T-helper 17 cell (primary cell): ENCODE measurements at places on chromosomes 7 and 10.

- DNase-seq, result no peak
Measured at GRCh38 chr7:29330136-29330535, 135.6 kb downstream of the CHN2 start.

DNA sequence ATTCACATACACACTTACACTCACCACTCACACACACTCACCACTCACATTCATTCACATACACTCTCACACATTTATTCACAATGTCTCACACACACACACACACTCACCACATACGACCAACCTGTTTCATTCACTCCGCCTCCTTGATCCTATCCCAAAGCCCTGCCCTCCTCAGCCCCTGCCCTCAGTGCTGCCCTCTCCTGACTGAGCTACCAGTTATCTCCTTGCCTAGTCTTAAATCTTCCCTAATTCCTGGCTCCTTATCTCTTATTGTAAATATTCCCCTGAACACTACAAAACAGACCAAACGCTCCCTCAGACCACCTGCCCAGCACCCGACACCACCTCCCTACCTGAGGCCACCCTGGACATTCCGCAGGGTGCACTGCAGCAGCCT lies 26.1 kb upstream of the C10orf120 start:
- DNase-seq, result no peak

DNA sequence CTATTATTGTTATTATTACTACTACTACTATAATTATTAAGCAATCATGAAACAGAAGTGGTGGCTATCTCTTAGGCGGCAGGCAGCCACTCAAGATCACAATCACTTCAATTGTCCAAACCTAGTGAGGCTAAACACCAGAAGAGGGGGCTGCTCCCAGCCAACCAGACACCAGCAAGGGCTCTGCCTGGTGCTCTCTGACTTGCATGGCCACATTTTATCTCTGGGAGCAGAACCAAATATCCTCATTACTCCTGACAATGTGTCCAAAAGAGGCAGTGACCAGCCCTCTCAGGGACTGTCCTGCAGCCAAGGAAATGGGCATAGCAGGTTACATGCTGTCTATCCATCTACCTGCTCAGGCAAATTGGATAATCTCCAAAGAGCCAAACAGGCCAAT lies 187.4 kb upstream of the PDE1C start:
- DNase-seq, result no peak

GRCh38 chr10:95303950-95304349 lies 13.1 kb upstream of the PDLIM1 start:
- DNase-seq, result no peak

DNA sequence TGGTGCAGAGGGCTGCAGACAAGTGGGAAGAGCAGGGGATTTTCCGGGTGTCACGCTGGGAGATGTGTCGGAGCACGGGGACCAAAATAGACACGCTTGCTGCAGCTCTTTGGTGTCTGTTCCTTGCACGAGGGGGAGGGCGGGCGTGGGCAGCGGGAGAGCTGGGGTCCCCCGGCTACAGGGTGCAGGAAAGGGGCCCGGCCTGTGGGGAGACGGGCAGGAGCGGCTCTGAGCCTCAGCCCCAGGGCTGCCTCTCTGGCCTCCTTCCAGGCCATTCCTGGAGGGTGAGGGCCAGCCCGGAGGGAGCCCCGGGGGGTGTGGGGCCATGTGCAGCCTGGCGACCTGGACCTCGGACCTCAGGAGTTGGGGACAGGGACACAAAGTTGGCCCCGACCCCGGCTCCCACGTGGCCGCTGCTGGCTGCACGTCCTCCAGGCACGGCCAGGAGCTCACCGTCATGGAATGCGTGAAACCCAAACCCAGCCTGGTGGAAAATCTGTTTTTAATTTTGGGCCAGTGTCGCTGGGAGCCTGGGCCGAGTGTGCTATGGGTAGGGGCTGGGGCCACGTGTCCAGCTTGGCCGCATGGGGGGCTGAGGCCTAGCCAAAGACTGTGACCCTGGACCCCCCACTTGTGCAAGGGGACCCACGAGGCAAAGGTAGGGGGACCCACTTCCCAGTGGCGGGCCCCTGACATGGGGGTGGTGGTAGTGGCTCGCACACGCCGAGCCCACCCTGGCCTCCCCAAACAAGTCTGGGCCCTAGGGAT lies 6.6 kb downstream of the TTYH3 start:
- DNase-seq, result no peak

DNA sequence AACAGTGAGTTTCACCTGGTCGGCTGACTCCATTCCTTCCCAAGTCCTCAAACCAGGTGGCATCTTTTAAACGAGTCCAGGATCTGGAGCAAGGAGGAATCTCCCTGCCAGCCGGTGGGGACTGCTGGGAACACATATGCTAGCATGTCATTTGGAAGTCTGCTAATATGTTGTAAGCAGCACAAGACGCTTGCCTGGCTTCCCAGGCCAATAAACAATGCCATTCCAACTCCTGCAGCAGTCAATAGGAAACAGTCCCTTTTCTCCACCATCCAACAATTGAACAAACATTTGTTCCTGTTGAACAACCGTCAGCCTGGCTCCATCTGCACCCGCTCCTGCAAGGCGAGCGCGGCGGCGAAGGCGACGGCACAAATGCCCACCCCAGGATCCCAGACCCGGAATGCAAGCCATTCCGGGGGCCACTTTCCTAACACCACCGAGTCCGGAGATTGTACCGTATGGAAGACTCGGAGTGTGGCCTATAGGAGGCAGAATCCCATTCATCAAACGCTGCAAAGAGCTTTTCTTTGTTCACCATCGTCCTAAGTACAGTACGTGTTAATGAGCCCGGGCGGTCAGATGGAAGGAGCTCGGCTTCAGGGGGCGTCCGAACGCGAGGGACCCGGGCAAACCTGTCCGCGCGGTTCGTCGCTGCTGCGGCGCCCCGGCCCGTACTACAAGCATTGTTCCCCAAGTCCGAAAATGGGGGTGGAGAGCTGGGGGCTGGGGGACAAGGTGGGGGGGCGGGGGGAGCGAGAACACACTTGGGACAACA lies 1.6 kb downstream of the FAM53B start:
- DNase-seq, result no peak

DNA sequence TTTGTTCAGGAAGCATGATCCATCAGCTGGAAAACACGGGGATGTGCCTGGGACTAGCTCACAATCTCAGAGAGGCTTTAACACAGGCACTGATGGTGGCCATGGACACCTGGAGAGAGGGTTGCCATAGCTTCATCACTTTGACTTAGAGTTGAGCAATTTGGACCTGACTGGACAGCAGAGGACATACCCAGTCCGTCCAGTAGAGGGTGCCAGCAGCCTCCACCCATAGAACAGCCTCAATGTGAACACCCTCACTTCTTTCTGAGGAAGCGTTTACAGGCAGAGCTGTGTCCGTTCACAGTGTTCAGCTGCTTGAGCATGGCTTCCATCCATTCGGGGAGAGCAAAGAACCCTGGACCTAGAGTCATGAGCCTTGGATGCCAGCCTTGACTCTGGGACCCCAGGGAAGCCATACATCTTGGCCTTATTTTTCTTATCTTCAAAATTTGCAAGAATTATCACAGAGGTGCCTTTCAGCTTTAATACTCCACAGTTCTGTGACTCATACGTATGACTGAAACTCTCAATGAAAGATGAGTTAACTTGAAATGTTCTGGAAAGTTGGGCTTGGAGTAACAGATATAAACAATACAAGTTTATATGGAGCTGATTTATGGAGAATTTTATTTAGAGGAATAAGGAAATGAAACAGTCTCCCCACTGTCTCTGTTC lies 302.9 kb upstream of the PODXL start:
- DNase-seq, result peak; percentile 9

- no peak for DNase-seq
Measured at GRCh38 chr10:100506596-100507356, 12.9 kb downstream of the SEC31B start.

- DNase-seq, result no peak
Measured at GRCh38 chr7:155405399-155406318, 52.3 kb upstream of the EN2 start.

GRCh38 chr7:144668503-144668902 lies 167.3 kb downstream of the TPK1 start:
- no peak for DNase-seq

- no peak for DNase-seq
Measured at GRCh38 chr10:119095640-119096039, 8.3 kb upstream of the DENND10 start.

GRCh38 chr7:77416621-77417371 lies 647 bp upstream of the GSAP start:
- DNase-seq, result no peak

GRCh38 chr10:17479822-17480221 lies 25.4 kb upstream of the ST8SIA6 start:
- DNase-seq, result no peak

DNA sequence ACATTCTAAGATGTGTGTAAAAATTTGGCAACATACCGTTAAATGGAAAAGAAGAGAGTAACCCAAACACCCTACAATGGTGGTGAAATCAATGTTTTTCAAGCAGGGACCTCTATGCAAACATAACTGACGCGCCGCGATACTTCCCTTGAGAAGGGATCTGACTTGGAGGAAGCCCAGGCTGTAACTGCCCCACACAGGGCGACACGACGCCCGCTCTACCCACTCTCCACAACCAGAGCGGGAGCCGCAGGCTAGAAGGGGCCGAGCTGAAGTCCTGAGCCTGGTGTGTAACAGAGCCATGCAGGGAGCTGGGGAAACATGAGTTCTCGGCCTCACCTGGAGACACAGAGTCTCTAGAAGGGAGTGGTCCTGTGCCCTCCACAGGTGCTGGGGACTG lies 120.2 kb downstream of the FAM53B start:
- DNase-seq, result no peak

DNA sequence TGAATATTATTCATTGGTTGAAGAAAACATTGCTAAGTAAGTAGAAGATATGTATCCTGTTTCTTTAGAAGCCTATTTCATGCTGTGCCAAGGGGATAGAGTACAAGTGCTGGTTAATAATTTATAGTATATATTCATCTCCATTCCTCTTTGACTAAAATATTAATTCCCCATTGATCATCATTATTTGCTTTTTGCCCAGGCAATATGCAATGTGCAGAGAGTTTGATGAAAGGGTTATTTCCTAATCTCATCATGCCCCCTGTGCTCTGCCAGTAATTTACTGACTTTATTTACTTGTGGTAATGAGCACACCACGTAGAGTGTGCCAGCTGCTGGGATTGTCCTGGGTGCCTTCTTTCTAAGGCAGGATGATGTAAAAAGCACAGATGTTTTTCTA lies 180.9 kb downstream of the REEP3 start:
- no peak for DNase-seq

- no peak for DNase-seq
Measured at GRCh38 chr10:60224066-60224705, 165.5 kb downstream of the ANK3 start.

- no peak for DNase-seq
Measured at GRCh38 chr10:98444314-98445006, 2.3 kb downstream of the HPS1 start.

DNA sequence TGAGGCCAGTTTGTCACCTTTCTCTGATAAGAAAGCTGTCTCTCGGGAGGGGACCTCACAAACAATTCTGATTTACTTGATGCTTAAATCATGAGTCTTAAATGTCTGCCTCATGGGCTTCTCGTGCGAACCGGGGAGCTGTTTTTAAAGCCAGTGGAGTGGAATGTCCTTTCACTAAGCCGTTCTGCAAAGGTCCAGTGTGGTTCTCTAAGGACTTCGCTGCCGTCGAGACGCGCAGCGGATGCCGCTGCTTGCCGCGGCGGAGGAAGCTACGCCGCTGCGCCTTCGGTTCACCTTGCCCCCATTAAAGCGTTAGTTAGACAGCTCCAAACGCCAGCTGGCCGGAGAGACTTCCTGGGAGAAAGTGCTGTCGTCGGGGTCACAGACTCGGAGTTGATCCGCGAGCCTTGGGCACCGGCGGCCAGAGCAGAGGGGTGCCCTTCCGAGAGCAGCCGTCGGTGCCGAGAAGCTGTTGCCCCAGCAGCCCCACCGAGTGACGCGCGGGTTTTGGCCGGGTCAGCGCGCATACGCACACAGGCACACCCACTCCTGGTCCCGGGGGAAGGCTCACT lies 1.3 kb upstream of the HMX3 start:
- no peak for DNase-seq

DNA sequence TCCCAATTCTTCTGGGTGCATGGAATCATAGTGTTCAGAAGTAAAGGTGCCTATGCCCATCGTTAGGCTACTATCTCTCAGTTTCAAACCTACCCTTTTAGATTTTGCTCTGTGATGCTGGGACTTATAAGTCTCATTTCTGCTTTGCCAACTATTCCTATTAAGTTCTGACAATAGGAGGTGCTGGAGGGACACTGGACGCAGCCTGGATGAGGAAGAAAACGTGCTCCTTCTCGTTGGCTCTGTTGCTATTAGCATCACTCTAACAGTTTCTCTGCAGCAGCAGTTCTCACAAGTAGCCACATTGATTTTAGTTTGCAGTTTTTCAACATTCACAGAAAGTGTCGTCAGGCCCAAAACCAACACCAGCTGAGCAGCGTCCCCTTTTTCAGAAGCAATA lies 72.4 kb downstream of the ABCC2 start:
- no peak for DNase-seq

DNA sequence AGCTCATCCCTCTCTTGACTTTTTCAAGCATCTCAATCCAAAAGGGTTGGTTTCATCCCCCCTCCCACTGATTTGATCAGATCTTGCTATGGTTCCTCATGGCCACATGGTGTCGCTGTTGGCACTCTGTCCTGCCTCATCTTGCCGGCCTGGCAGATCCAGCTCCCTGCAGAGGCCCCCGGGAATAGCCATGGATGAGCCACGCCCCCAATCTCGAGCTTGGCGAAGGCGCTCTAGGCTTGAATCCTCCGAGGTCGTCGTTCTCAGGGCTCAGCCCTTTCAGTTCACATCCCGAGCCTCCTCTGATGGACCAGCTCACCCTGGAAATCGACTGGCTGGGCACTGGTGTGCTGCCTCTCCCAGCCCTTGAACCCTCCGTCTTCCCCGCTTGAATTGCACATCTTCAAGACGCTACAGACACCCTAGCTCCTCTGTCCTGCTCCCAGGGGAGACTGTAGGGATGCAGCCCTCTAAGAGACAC lies 628.7 kb downstream of the TYW1 start:
- no peak for DNase-seq

GRCh38 chr7:75617634-75618234 lies 121.0 kb downstream of the HIP1 start:
- DNase-seq, result no peak

GRCh38 chr10:121595351-121595805 lies 2.9 kb downstream of the FGFR2 start:
- no peak for DNase-seq

DNA sequence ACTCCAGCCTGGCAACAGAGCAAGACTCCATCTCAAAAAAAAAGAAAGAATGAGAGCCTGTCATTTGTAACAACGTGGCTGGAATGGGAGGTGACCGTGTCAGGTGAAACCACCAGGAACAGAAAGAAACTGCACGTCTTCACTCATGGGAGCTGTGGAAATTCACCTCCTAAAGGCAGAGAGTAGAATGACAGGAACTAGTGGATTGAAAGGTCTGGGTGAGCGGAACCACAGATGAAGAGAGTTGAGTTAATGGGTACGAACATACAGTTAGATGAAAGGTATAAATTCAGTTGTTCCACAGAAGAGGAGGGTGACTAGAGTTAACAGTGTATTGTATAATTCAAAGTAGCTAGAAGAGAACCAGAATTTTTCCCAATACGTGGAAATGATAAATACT lies 78.6 kb downstream of the MAD1L1 start:
- no peak for DNase-seq
